ENCODE measurements at places on chromosomes 2 and 18.

DNA sequence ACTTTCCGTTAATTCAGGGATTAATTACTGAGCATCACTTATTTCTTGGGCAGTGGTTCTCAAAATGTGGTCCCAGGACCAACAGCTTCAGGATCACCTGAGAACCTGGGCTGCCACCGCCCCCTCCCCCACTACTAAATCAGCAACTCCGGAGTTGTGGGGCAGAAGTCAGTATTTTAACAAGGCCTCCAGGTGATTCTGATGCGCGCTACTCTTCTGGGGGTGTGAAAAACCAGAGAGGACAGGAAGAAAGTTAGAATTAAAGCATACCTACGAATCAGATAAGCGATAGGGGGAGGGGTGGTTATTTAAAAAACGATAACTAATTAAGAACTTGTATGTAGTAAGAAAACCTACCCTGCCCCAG is 319 bp downstream of the ZSCAN30 start:
- DNase-seq: no peak

- no peak for DNase-seq
Observed at GRCh38 chr2:240834377-240834975, 14.5 kb upstream of the KIF1A start.

DNA sequence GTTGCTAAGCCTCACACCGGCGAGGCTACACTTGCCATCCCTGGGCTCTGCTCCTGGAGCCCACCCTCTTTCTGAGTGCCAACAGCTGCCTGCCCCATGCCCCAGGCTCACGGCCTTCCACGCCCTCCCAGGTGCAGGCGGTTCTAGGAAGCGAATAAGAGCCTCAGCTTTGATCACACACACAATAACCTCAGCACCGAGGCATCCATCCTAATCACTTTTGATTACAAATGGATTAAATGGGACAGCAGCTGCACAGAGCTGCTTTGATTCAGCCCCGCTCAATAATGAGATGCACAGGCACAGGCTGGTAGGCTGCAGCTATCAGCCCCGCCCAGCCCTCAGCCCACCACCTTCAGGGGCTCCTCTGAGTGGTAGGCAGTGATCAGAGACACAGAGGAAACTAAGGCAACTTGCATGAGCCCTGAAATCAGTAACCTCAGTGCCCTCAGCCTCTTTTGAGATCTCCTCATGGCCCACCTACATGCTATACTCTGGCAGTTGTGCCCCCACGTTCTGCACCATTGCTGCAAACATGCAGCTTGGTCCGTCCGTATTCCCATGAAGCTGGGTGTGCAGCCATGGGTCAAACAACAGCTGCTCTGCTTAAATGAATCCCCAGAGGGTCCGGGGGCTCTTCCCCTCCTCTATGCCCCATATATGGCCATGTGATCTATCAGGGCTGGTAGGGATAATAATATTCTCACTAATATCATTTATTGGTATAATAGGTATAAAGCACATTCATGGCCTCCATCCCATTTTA is 171.4 kb downstream of the SETBP1 start:
- DNase-seq: peak; percentile 45

DNA sequence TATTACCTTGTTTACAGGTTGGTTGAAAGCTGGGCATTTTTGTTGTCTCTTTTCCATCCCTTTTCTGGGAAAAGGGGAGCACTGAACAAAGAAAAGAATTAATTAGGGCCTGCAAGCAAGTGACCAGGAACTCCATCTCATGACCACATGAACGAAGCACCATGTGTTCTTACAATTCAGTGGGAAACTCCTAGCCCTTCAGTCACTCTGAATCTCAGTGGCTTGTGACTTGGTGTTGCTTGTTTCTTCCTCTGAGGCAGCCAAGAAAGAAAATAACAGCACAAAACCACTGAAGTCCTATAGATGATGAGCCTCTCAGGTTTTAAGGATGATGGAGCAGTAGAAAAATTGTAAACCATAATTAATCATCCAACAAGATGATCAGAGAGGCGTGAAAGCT is 129.1 kb upstream of the CAB39 start:
- no peak for DNase-seq

- no peak for DNase-seq
Observed at GRCh38 chr2:206721256-206721920, 3.2 kb upstream of the DYTN start.

DNA sequence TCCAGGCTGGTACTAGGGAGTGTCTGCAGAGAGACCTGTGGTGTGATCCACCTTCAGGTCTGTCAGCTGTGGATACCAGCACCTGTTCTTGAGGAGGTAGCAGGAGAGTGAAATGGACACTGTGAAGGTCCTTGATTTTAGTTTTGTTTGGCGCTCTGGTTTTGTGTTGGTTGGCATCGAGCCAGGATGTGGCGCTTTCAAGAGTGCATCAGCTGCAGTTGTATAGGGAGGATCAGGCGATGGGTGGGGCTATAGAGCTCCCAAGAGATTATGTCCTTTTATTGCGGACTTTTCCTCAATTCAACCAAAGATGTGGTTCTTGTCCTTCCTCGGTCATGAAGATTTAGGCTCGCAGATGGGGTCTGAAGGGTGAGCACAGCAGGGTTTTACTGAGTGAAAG is 37.5 kb downstream of the SLC39A10 start:
- DNase-seq: no peak

DNA sequence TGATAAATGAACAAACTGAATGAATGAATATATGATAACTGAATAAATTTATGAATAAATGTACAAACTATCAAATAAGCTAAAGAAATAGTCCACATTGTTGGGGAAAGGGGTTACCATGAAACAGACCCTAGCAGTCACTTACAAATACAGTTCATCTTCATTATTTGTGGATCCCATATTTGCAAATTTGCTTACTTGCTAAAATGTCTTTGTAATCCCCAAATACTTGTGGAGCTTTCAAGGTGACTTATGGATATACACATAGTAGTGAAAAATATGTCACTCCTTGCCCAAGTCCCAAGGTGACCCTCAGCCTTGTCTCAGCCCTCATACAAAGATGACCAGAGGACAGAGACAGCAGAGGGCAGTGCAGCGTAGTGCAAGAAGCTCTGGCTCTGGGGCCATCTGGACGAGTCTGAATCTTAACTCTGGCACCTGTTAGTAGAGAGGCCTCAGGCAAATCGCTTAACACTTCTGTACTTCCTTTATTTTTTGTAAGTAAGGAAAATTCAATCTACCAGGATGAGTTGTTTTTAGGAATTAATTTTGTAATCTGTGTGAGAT is 3.1 kb downstream of the PAIP2B start:
- peak; percentile 49 for DNase-seq

GRCh38 chr2:218293715-218294429 is 1.6 kb upstream of the TMBIM1 start:
- no peak for DNase-seq

DNA sequence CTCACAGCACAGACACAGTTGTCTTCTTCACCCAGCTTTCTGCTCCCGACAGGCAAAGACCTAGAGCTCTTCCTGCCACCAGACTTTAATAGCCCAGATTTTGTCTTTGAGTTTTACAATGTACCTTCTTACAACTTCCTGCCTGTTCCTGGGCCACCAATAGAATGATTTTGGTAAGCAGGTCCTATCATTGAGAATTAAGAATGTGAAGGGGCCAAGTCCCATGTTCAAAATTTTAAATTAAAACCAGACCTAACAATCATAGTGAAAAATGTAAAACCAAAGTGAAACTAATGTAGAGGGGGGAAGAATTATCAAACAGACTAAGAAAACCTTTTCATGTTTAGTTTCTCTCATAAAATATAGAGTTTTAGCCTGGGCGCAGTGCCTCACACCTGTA is 72.8 kb downstream of the SP3 start:
- DNase-seq: no peak

DNA sequence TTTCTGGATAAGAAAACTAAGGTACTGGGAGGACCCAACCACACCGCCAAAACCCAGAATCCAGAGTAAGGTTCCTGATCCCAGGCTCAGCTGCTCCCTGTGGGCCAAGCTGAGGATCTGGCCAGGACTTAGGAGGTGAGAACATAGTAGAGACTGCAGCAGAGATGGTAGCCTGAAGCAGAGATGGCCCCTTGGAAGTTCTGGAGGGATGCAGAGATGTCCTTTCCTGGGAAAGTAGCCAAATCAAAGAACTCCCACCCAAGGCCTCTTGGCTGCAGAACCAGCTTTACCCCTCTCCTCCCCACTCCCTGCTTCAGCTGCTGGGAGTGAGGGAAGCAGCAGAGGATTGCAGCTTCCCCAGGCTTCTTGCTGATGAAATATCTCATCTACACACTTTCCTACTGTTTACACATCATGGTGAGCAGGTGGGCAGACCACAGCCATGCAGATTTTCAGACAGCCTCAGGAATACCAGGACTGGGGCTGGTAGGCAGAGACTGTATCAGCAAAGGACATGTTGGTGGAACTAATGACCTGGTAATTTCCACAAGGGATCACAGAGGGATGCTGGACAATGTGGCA is 32.7 kb downstream of the TMEM17 start:
- no peak for DNase-seq

DNA sequence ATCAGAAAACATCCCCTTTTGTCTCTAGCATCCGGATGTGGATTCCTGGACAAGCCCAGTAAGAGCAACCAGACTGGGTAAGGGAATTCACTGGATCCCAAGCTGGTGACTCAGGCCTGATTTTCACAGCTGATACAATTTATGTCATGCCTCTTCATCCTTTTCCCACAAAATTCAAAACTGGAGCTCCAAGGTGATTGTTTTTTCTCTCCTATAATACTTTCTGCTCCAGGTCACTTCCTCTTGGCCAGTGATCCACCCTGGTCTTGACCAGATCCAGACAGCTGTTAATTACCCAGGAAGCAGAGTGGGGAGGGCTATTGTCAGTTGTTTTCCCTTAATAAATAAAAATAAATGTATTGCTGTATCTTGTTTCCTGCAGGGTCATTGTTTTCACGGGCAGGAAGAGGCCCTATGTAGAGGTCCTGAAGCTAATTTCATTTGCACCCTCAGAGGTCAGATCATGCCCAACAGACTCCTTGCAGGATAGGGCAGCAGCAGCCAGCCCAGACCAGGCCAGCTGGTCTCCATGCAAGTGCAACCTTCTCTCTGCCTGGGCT is 57.6 kb downstream of the EVA1A start:
- DNase-seq: peak; percentile 19

- no peak for DNase-seq
Observed at GRCh38 chr2:69789175-69789721, 40.2 kb upstream of the GMCL1 start.

GRCh38 chr2:3168230-3168891 is 209.3 kb downstream of the EIPR1 start:
- DNase-seq: no peak

GRCh38 chr2:121095257-121096080 is 189.5 kb downstream of the TFCP2L1 start:
- peak; percentile 69 for DNase-seq

GRCh38 chr2:99949530-99949929 is 192.9 kb downstream of the AFF3 start:
- DNase-seq: no peak

DNA sequence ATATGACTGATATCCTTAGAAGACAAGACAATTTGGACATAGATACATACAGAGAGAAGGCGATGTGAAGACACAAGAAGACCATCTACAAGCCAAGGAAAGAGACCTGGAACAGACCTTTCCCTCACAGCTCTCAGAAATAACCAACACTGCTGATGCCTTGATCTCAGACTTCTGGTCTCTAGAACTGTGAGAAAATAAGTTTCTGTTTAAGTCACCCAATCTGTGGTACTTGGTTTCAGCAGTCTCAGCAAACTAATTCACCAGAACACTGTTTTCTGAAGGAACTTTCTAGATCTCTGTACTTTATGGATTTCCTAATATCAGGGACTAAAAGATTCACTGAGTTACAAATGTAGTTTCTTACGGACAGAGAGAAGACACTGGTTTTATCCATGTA is 58.8 kb downstream of the NAB1 start:
- DNase-seq: no peak

GRCh38 chr2:85012431-85012830 is 41.5 kb downstream of the KCMF1 start:
- no peak for DNase-seq

GRCh38 chr2:217559084-217559483 is 443.7 kb downstream of the TNS1 start:
- DNase-seq: no peak

- DNase-seq: no peak
Observed at GRCh38 chr2:57396355-57397098, 650.1 kb upstream of the VRK2 start.

DNA sequence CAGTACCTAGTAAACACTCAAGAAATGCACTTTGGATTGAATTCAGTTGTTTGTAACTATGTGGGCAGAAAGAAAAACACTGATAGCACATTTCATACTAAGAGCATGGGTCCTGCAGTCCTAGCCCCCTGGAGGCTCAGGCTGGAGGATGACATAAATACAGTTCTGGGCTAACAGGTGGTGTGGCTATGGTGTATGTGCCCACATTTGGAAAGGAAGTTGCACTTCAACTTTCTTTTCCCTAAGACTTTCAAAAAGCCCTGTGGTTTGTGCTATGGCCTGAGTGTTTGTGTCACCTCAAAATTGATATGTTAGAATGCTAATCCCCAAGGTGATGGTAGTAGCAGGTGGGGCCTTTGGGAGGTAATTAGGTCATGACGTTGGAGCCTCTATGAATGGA is 218.2 kb downstream of the CDCA7 start:
- DNase-seq: no peak

DNA sequence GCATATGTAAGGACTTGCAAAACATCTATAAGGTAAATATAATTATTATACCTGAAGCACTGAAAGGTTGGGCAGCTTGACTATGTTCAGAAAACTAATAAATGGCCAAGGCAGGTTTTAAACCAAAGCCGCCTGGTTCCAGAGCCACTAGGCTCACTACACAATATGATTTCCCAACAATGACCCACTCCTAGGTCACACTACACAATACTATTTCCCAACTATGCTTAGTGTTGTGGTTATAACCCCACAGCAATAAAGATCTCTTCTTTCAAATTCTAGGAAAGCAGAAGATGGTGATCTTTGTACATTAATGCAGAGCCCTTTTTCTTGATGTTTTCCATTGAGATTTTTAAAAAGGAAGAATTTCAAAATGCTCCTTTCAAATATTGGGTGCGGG is 180.4 kb downstream of the CYRIA start:
- no peak for DNase-seq

GRCh38 chr18:48304906-48305693 is 104.1 kb downstream of the ZBTB7C start:
- peak; percentile 34 for DNase-seq

GRCh38 chr2:217650716-217651360 is 352.0 kb downstream of the TNS1 start:
- peak; percentile 61 for DNase-seq

- DNase-seq: no peak
Observed at GRCh38 chr18:72840109-72840508, 27.7 kb downstream of the NETO1 start.

DNA sequence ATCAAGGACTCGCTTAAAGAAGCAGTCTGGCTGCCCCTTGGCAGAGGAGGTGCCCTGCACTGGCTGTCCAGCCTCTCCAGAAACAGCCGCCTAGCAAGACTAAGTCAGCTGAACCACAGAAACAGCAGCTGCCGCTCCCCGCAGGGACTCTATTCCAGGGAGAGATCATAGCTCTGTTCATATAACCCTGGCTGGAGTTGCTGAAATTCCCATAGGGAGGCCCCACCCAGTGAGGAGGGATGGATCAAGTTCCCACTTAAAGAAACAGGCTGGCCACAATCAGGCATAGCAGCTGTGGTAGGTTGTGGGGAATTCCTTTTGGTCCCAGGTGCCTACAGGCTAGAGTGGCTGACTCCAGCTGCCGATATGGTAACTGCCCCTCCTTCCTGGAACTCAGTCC is 74.2 kb upstream of the MC4R start:
- DNase-seq: no peak

GRCh38 chr2:3536682-3537632 is 17.6 kb upstream of the ADI1 start:
- DNase-seq: no peak

- DNase-seq: no peak
Observed at GRCh38 chr2:42244520-42244919, 75.4 kb downstream of the EML4 start.
